ENCODE measurements at places on chromosomes 7 and 10.
A peak's percentile ranks its signal among the peaks of the same experiment; 100 is the strongest.

- DNase-seq: no peak
These were observed 196.5 kb downstream of the ACTR3B start for GRCh38 chr7:152956006-152956405.

DNA sequence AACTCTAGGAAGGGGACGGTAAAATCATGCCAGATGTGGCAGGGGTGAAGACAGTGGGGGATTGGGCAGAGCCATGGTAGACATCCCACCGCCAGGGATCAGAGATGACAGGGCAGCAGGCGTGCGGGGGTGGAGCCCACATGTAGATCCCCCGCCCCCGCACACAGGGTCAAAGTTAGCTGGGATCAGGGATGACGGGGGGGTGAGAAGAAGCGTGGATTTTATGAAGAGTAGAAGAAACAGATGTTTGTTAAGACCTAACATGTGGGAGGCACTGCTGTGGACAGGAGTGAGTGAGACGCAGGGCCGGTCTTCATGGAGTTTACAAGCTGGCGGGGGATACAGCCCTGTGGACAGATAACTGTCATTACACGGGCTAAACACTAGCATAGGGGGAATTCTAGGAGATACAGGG lies 154.0 kb upstream of the KLF14 start:
- DNase-seq: no peak

GRCh38 chr10:1050145-1050544 lies 1.2 kb upstream of the IDI1 start:
- DNase-seq: no peak

DNA sequence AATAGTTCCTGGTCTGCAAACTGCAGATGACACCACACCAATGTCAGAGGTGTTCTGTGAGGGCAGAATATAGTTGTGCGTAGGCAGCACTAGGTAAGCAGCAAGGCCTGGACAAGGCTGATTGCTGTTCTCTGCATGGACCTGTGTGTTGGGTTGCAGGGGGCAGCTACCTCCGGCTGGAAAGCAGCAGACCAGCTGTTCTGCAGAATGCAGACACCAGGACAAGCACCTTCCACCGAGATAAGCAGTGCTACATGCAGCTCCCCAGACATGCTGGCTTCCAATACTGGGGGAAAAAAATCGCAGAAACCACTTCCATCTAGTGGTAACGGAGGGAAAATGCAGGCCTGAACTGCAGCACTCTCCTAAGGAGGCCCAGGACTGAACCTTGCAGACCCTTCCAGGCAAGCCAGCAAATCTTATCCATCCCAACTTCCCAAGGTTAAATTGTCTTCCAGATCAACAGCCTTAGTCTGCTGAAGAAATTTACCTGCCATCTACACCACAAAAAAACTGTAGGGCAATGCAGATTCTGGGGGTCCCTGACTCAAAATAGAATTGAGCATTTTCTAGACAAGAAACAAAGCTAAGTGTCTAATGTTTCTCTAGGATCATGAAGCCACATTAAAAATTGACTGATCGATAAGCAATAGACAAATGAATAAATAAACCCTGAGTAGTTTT lies 50.5 kb upstream of the COBL start:
- DNase-seq: peak; percentile 3

DNA sequence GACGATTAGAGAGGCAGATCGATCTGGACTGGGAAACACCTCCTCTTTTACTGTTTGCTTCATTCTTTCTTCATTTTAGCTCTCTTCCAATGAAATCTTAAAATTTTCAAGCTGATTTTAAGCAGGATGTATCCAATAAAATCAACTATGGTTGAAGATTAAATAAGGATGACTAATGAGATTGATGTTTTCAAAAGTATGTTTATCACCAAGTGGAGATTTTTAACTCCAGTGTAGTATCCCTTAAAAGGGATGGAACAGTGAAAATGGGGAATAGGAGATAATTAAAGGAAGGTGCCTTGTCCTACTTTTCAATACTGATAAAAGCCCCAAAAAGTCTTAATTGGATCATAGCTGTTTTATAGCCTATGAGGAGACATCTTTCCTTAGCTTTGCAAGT lies 11.6 kb upstream of the LIPF start:
- no peak for DNase-seq

GRCh38 chr10:106877574-106877973 lies 286.9 kb downstream of the SORCS1 start:
- no peak for DNase-seq

GRCh38 chr7:102054158-102054557 lies 232.5 kb upstream of the SH2B2 start:
- no peak for DNase-seq

- DNase-seq: no peak
These were observed 115.0 kb upstream of the CCDC6 start for GRCh38 chr10:60021361-60021760.

DNA sequence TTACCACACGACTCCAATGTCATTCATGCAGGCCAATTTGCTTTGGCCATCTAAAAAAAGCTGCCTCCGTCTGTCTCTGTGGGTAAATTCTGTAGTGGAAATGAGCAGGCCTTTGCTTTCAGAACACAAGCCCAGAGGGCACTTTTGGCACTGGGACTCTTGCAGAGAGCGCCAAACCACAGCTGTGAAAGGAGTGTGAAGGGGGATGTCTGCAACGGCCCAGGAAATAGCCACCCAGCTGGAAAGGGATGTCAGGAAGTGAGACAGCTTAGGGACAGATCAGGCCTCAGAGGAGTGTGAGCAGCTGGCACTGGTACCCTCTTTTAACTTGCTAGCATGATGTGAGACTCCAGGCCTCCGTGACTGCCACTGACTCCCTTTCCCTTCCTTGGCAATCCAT lies 152.4 kb downstream of the DKK1 start:
- no peak for DNase-seq

DNA sequence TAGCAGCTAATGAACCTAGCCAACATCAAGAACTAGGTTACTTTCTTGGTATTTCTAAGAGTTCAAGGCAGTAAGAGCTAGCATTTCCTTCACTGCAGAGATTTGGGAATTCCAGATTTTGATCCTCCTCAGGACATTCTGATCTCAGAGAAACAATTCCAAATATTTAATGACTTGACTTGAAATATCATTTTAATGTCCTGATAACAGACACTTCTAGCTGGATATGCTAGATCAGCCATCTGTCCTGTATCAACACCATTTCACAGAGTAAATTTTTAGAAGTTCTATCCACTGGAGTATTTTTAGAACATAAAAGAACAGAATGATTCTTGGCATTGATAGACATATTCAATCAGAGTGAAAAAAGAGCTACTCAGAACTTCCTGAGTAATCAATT lies 151.3 kb downstream of the RAPGEF5 start:
- DNase-seq: no peak

DNA sequence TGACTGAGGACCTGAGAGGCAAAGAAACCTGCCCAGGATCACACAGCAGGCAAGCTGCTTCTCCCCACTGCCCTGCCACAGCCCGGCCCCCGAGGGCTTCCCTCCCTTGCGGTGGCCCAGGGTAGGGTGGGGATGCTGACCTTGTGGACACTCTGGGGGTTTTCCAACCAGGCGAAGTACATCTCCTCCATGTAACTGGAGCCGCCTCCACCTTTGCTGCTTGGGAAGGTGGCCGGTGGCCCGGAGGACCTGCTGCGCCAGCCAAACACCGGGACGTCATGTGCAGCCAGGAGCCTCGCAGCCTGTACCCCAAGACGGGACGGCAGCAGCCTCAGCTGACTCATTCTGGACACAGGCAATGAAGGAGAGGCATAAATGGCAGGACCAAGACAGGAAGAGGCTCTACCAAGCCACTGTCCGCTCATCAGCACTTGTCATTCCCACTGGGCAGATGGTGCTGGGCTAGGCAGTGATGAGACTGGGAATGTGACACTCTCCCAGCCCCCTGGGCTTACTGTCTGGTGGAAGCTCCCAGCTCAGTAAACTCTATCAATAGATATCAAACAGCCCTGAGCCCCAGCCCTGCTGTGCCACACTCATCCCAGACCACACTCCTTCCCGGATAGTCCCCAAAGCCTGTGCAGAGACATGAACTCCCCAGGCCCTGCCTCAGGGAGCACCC lies 3.7 kb downstream of the OGDHL start:
- DNase-seq: no peak

DNA sequence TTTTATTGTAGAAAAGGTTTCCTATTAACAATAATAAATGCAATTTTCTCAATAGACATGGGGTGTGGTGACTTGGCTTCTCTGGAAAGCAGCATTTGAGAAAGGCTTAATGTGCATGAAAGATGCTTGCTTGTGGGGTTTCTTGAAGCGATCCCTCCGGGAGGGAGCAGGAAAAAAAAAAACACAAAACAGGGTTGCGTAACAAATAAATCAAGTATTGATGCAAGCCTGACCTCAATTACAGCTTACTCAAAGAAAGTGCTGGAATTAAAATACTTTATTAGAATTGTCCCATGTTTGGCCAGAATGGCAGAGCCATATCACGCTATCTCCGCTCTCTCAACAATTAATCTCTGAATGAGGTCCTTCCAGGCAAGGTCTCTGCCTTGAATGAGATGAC lies 1612.5 kb downstream of the REEP3 start:
- DNase-seq: no peak

DNA sequence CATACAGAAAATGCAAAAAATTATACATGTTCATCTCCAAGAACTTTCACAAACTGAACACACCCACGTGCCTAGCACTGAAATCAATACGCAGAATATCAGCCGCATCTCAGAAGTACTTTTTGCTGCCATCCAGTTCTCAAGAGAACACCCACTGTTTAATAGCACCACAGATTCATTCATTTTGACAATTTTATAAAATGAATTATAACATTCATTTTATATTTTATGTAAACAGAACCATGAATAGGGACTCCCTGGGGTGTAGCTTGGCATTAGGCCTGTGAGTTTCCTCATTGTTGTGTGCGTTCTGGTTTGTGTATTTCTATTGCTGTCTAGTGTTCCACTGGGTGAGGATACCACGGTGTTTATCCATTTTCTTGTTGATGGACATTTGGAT lies 77.3 kb upstream of the PIP4K2A start:
- DNase-seq: no peak

DNA sequence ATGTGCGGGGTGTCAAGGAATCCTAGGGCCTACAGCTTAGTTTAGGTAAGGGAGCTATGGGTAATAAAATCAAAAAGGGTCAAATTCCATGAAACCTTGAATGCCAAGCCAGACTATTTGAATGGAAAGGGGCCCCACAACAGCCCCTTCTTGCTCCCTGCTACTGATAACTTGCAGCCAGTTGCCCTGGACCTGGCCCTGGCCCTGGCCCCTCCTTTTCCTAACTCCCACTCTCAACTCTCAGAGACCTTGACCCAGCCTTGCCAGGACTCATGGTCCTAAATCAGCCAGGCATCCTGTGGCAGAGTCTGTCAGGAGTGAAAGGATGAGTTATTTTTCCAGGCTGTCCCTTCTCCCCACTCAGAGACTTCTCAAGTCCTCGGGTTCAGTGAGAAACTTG lies 5.9 kb downstream of the KCNIP2 start:
- DNase-seq: no peak

DNA sequence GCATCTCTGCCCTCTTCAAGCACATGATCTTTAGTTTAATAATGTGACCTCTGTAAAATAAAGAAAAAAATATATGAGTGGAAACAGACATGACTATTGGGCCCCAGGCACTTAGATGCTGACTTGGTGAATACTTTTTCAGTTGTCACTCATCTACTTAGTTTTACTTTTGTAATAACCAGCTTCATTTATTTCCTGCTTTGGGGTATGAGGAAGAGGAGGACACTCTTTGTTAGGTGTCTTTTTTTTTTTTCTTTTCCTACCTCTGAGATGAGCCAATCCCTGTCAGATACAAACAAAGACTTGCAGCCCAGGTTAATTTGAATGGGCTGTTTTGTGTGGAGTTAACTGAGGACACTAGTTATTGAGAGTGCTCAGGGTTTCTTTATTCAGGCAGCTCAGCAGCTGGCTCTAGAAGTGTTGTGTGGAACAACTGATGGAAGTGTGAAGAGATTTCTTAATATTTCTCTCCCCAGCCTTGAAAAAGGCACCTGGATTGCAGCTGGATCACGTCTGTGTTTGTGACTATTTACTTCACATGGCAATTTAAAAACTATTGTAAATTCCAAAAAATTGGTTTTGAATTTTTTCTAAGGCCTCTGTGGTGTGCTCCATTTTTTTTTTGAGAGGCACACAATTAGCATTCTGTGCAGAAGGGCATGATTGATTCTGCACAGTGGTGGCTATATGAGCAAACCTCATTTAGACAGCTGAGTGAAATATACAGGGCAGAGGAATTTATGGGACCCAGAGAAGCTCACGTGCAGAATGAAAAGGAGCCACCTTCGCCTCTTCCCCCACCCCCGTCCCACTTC lies 333.8 kb downstream of the LRMDA start:
- no peak for DNase-seq

DNA sequence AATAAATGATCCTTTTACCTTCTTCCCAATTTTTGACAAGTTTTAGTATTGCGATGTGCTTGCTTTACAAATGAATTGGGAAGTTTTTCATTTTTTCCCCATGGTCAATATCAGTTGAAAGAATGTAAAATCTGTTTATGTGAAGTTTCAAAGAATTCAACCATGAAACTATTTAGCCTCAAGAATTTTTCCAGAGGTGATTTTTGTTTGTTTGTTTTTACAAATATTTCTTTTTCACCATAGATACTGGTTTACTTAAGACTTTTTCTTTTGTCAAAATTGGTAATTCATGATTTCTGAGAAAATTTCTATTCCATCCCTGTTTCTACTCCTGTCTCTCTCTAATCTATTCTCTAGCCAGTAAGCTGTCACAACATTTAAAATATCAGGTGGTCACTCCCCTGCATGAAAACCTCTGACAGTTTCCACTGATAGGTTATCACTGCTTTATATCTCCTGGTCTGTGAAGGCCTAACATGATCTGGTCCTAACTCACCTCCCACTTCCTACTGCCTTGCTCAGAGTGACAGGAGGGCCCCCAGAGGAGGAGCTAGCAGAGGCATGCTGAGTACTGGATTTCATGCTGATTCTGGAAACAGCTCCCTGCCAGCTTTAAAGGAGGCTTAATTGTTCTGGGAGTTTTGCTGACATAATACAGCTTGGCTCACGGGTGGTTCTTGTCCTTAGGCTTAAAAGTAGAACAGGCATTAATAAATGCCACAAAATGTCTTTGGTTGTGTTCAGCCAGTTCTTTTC lies 7.6 kb upstream of the ARMS2 start:
- no peak for DNase-seq

GRCh38 chr7:97027427-97028234 lies 3.0 kb upstream of the DLX5 start:
- DNase-seq: peak; percentile 51

DNA sequence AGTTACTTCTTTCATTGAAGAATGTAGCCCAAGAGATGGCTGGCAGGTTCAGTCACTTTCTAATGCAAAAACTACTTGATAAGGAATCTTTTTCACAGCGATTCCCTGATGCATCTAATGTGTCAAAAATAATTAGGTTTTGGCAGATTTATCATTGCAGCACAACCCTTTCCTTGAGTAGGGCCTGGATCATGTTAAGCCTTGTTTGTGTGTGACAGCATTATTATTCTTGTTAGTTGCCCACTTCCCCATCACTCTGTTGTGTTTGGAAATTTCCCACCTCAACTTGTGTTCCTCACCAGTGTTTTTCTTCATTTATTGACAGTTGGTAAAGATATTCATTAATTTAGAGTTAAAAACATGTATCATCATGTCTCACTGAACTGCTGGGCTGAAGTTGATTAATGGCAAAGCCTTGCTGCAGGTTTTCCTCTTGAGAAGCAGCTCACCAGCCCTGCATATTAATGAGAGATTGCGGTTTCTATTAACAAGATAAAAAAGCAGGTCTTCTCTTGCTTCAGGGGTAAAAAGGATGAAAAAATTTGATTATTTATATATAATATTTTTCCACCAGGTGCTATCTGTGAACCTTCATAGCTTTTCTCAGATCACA lies 233.3 kb upstream of the MDFIC start:
- no peak for DNase-seq

GRCh38 chr10:26983156-26983555 lies 117.1 kb downstream of the ANKRD26 start:
- no peak for DNase-seq
